ENCODE measurements at places on chromosomes 7 and 10.

- no peak for DNase-seq
Observed at GRCh38 chr7:41224063-41224763, 478.7 kb downstream of the INHBA start.

GRCh38 chr7:110397927-110398660 is 692.8 kb upstream of the LRRN3 start:
- no peak for DNase-seq

DNA sequence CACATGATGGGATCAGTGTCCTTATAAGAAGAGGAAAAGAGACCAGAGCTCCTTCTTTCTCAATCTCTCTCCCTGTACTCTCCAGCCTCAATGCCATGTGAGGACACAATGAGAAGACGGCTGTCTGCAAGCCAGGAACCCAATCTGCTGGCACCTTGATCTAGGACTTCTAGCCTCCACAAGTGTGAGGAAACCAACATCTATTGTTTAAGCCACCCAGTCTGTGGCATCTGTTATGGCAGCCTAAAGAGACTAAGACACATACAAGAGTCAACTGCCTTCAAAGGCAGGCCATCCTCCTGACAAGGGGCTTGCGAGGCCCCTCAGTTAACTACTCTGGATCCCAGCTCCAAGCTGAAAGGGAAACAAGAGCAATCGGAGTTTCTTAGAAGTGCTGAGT is 218.2 kb upstream of the FRMD4A start:
- DNase-seq = no peak

GRCh38 chr10:89245802-89246201 is 5.8 kb downstream of the LIPA start:
- no peak for DNase-seq

GRCh38 chr10:28783087-28783486 is 105.8 kb downstream of the BAMBI start:
- DNase-seq = no peak

DNA sequence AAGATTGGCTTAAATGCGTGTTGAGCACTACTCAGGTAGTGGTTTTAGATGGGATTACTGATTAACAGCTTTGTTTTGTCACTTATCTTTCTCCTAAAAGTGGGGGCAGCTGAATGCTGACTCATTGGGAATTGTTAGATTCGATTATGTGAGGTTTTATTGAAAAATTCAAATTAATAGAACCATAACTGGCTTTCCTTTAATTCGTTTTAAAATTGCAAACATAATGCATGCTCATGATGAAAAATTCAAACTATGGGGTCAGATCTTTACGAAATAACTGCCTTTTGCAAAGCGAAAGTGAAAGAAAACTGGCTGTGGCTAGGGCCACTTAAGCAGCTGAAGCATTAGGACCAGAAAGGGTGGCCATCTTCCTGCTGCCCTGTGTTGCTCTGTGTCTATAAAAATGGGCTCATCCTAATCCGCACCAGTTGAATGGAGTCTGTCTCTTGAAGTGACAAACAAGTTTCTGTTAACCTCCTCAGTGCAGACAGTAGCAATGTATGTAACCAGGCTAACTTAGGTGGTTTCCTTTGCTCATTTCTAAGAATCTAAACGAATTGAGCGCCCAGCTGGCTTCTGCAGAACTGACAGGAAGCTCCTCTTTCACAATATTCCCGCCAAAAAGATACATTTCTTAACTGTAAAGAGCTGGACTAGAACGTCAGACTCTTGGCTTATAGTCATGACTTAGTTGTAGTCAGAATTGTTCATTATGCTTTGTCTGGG is 27.8 kb downstream of the DENND10 start:
- peak; percentile 34 for DNase-seq

DNA sequence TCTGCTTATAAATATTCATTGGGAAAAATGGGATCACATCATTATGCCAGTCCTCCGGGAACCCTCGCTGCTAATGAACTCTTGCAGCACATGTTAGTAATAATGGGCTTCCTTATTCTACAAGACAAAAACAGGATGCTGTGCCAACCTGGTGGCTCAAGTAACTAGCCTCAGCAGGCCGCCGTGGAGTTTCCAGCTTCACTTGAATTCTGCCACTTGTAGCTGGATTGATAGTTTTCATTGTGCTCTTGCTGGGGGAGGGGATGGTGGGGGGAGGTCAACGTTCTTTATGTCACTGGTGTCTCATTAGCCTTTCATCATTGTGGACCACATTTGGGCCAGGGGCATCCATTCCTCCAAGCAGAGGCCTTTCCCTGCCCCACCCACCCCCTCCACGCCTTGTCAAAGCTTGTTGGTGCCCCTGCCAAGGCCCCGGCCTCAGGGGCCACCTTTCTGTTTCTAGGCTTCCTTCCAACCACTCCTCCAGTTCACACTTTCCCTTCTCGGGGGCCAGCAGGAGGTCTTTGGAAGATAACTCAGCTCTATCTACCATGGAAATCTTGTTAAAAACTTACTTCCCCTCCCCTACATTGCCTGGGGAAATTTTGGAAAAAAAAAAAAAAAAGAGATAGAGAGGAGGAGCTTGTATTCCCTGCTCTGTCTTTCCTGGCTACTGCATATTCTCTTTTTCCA is 153.9 kb downstream of the BMPER start:
- DNase-seq = peak; percentile 51

- DNase-seq = no peak
Observed at GRCh38 chr10:82925547-82925946, 1050.6 kb downstream of the NRG3 start.

GRCh38 chr7:104207348-104207730 is 474 bp downstream of the ORC5 start:
- DNase-seq = no peak

DNA sequence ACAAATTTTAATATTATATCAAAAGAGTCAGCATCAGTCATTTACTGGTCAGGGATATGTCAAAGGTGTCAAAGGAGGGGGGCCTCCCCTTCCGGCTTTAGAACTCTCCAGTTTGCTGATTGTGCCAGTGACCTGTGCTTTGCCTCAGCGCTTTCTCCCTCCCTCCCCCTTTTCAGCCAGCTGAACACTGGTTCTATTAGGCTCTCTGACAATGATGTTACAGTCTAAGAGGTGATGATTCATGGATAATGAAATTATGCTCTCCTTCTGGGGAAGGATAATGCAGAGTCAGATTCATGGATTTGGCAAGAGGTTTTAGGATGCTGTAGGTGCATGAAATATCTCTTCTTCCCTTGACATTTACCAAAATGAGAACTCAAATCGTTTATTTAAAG is 6.1 kb downstream of the LRRTM3 start:
- no peak for DNase-seq

DNA sequence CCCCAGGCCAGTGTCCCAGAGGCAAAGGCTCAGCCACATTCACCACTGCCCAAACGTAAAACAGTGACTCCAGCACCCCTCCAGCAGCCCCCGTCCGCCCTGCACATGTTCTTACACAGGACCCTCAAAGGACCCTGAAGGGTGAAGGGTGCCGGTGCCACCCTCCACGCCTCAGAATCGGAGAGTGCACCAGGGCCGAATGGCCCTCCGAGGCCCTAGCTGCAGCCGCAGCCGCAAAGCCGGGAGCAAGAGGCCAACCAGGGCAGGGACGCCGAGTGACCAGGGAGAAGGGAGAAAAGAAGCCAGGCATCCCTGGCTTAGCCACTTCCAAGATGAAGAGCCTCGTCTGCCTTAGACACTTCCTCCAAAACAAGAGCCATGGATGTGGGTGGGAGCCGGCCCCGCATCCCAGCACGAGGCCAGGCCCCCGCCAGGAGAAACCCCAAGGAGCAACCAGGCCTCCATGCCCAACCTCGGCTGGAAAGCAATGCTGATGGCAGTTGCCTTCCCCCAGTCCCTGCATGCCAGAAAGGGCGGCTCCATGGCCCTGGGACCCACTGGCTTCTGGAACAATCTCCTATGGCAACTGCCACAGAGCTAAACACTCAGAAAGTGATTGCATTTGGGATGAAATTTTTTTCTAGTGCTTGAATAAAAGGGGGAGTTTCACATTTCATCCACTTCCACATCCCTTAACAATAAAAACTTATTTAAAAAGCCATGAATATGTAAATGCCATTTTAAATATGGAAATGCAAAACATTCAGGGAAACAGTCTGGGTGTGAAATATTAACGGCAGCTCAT is 92.3 kb downstream of the MAD1L1 start:
- no peak for DNase-seq

- DNase-seq = no peak
Observed at GRCh38 chr7:77481615-77482014, 55.5 kb upstream of the PTPN12 start.

DNA sequence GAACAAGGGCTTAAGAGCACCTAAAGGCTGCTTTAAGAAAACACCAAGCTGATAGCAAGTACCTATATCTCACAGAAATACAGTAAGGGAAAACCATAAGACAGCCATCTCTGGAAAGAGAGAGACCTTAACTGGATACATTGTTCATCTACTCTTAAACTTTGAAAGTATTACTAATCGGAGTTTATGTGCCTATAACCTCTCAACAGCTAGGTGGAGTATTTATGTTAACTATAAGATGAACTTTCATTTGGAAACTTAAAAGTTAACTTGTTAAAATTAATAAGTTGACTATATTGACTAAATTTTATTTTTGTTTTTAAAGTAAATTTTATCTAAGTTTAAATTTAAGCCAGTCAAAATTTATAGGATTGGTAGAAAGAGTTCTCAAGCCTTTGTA is 90.6 kb downstream of the USP6NL start:
- DNase-seq = no peak
